ENCODE measurements at places on chromosomes 12 and 14. TPM values are rescaled to one million over a fixed set of nuclear protein-coding genes. Genes with fewer than 3 reads are reported as not detected.

DNA sequence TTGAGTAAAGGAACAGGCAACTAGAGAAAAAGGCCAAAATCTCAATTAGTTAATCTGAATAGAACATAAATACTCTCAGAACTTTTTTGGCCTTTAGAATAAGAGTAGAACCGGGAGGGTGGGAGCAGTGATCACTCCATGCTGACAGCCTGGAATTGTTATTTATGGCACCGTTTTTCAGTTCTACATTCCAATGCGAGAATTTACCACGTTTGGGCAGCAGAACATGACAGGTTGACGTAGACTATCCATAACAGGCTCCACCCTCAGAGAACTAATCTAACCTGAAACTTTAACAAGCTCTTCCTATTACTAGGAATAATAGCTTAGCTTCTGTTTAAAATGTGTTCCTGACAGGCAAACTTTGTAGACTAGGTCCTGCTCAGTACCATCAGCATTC lies 379.1 kb downstream of the SEC23A start:
- no peak for DNase-seq

CLEC4C gene
- not detected for total RNA-seq

LRRC9 gene
- total RNA-seq: not detected

SDR9C7 gene
- not detected for total RNA-seq

DNA sequence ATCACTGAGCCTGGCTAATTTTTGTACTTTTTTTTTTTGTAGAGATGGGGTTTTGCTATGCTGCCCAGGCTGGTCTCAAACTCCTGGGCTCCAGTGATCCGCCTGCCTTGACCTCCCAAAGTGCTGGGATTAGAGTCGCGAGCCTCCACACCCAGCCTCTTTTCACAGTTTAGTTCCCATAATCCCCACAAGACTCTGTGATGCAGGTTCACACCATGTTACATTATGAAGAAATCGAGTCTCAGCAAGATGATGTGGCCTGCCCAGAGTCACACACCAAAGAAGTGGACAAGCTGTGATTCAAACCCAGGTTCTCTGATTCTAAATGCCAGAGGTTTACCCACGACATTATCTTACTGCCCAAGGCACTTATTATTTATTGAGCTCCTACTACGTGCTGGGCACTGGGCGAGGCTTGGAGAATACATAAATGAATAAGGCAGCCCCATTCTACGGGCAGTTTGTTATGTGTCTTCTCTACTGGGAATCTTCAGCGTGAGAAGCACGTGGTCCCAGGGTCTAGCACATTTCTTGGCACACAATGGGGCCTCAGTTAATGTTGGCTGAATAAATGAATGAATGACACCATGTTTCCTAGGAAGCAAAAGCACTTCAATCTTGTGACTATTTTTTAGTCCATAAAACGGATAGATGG lies 23.5 kb upstream of the OASL start:
- DNase-seq: no peak

POTEM gene
- total RNA-seq: not detected

DNA sequence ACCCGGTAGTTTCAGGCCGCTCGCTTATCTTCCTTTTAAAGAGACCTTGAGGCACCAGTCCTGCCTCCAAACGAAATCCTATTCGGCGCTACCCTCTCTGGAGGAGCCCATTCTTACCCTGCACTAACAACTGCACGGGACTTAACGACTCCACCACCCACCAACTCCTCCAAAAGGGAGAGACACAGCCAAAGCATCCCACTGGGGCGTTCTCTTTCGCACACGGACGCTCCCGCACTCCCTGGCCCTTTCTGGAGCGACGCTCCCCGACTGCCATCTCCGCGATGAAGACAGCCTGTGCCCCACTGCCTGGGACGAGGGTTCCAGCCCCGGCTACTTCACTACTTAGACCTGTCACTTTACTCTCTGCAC lies 650 bp downstream of the GALC start:
- DNase-seq: no peak

- no peak for DNase-seq
Measured at GRCh38 chr14:75979648-75980565, 1.9 kb downstream of the TGFB3 start.

RNASE2 gene
- not detected for total RNA-seq

- DNase-seq: no peak
Measured at GRCh38 chr12:49705479-49706134, 1.6 kb downstream of the FMNL3 start.

- DNase-seq: no peak
Measured at GRCh38 chr12:3137814-3138445, 60.8 kb downstream of the TSPAN9 start.

GRCh38 chr14:54788701-54789100 lies 113.9 kb downstream of the GCH1 start:
- no peak for DNase-seq

CPNE6 gene
- not detected for total RNA-seq

- no peak for DNase-seq
Measured at GRCh38 chr14:104240434-104241157, 102.2 kb downstream of the KIF26A start.

GRCh38 chr14:89959853-89960445 lies 4.2 kb downstream of the TDP1 start:
- no peak for DNase-seq

GRCh38 chr12:130863298-130863697 lies 8.6 kb upstream of the RAN start:
- DNase-seq: no peak

ALDH1L2 gene
- 0.20 TPM for total RNA-seq

DNA sequence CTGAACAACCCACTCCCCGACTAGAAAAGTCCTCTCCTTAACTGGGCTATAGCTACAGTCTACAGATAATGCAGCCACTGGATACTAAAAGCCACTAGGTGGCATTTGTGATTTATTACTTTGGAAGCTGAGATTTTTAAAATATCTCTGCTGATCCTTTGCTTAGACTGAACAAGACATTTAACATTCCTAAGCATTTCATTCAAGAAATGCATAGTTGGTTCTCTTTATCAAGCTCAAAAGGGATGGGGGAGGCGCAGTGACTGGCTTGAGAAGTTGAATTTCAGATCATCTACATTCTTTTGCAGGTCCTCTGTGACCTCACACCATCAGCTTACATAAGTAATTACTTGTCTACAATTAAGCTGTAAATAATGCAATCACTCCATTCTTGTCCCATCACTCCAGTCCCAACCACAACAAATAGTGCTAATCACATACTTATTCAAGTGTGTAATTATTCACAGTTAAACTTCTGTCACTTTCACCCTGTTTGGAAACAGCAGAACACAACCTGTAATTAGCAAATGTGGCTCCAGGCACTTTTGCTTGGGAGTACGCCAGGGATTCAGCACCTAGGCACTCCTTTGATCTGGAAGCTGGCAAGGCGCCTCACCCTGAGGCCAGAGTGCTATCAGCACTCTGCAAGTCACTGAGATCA lies 203.6 kb downstream of the NOVA1 start:
- DNase-seq: no peak

- DNase-seq: no peak
Measured at GRCh38 chr12:71128191-71128788, 29.5 kb downstream of the TSPAN8 start.

RASSF9 gene
- not detected for total RNA-seq

- no peak for DNase-seq
Measured at GRCh38 chr14:95460647-95461478, 55.6 kb downstream of the SYNE3 start.

- DNase-seq: no peak
Measured at GRCh38 chr12:38025916-38026315, 290.7 kb upstream of the ALG10B start.

DNA sequence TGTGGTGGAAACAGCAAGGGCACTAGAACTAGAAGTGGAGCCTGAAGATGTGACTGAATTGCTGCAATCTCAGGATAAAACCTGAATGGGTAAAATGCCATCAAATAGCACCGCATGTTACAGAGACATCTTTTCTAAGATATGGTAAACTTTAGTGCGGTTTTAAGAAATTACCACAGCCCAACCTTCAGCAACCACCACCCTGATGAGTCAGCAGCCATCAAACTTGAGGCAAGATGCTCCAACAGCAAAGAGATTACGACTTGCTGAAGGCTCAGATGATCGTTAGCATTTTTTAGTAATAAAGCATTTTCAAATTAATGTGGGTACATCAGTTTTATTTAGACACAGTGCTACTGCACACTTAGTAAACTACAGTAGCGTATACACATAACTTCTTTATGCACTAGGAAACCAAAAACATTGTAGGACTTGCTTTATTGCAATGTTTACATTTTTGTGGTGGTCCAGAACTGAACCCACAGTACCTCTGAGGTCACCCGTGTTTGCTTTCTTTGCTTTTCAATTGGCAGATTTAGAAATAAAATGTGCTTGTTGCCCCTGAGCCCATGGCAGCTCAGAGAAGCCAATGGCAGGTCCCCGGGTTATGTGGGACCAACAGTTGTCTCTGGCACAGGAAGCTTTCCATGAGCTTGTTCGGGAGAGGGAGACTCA lies 15.9 kb downstream of the GOLGA3 start:
- peak; percentile 45 for DNase-seq

DNA sequence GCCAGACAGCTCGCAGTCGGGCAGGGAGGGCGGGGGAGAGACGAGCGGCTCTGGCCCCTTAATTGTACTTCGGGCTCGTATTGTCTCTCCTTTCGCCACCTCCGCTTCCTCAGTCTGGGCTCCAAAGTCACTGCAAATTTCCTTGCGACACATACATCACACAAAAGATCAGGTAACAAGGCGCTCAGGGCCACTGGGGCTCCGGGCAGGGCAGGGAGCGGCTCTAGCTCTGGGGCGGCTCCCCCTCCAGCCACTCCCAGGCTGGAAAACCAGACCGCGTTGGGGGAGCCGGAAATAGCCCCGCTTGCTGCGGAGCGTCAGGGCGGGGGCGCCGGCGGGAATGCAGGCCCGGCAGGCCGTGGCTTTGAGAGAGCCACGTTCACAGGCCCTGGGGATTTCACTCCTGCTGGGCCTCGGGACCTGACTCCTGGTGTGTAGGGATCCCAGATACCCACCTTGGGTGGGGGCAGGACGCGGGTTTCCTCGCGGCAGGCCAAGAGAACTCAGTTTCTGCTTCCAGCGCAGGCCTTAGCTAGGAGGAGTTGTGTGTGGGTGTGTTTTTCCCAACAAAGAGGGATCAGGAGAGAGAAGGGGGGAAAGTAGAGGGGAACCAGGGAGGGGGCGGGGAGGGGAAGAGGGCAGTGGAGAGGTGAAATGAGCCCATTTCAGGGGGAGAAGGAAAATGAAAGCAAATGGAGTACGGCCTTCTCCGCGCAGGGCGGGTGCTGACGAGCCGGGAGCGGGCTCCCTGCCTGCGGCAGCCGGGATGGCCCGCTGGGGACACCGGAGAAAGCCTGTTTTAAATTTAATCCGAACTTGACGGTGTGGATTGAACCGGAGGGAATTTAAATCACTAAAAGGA lies 4.4 kb upstream of the HOXC9 start:
- no peak for DNase-seq

- DNase-seq: no peak
Measured at GRCh38 chr14:100696590-100696989, 30.1 kb upstream of the DLK1 start.

NFATC4 gene
- total RNA-seq: not detected

DENR gene
- 53.9 TPM for total RNA-seq

- DNase-seq: no peak
Measured at GRCh38 chr14:81331229-81332021, 68.7 kb downstream of the STON2 start.

PIP4K2C gene
- total RNA-seq: 17.9 TPM

MARS1 gene
- total RNA-seq: 214 TPM

DNA sequence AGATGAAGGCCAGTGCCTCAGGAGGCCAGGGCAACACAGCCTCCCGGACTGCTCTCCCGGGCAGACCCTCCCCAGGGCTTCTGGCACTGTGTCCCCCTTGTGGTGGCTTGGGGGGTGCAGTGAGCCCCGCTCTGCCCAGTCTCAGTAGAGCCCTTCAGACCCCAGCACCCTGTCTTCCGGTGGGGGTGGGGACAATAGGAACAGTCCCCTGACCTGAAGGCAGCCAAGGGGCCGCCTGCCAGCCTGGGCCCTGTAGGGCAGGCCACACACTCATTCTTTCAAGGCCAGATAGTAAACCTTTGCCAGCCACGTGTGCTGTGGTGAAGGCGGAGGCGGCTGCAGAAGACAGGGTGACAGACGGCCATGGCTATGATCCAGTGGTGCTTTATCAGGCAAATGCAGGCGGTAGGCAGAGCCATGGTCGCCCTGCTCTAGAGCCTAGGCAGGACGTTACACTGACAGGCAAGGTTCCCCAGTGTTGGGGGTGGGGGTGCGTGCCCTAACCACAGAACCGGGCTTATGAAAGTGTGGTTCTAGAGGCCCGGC lies 15.0 kb downstream of the ZFYVE21 start:
- no peak for DNase-seq

CMA1 gene
- total RNA-seq: not detected

DNA sequence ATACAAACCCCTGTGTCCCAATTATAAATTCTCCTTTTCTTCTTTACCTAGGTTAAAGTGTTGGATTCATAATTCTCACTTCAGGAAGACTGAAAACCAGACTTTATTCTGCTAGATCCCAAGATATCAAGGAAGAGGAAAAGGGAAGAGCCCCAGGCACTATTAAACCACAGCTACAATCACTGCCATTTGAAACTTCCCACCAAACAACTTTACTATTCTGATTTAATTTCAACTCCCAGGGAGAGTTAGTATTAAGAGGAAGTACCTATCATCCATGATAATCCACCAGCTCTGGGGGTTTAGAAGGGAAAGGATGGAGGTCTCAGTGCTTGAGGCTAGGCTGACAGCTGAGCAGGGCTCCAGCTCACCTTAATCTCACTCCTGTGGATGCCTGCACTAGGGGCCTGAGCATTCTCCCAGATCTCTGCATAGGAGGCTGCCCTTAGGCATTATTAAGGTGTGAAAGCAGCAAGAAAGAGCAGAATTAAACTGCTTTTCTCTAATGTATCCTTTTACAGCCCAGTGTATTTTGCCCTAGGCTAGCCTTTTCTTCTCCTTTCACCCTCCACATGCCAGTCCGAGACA lies 52.9 kb downstream of the MYF5 start:
- no peak for DNase-seq

GDF3 gene
- not detected for total RNA-seq

- no peak for DNase-seq
Measured at GRCh38 chr12:113133036-113133435, 2.5 kb downstream of the RASAL1 start.

VRTN gene
- total RNA-seq: not detected

GMFB gene
- 37.2 TPM for total RNA-seq

DNA sequence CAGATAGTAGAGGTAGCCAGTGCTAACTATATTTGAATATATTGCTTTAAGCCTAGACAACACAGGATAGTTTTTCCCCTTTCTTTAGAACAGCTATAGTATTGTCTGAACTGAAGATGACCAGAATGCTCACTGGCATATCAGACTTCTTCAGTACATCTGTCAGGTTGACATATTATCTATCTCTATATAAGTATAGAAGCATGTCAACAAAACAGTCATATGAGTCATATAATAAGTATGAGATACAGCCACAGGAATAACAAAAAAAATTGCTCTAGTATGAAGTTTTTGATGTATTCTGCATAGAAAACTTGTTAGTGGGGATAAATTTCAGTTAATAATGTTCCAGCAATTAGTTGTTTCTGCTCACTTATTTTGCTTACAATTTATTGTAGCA lies 767.7 kb downstream of the LRFN5 start:
- DNase-seq: no peak
